Activated T-cell treated with anti-CD3 and anti-CD28 coated beads for 1 hour (primary cell): ENCODE measurements at places on chromosomes 1 and 21.

GRCh38 chr1:103266036-103266435, 157.7 kb upstream of the COL11A1 start:
- DNase-seq: no peak

- DNase-seq: no peak
Measured at GRCh38 chr1:148383966-148384365, 99.1 kb downstream of the PPIAL4G start.

DNA sequence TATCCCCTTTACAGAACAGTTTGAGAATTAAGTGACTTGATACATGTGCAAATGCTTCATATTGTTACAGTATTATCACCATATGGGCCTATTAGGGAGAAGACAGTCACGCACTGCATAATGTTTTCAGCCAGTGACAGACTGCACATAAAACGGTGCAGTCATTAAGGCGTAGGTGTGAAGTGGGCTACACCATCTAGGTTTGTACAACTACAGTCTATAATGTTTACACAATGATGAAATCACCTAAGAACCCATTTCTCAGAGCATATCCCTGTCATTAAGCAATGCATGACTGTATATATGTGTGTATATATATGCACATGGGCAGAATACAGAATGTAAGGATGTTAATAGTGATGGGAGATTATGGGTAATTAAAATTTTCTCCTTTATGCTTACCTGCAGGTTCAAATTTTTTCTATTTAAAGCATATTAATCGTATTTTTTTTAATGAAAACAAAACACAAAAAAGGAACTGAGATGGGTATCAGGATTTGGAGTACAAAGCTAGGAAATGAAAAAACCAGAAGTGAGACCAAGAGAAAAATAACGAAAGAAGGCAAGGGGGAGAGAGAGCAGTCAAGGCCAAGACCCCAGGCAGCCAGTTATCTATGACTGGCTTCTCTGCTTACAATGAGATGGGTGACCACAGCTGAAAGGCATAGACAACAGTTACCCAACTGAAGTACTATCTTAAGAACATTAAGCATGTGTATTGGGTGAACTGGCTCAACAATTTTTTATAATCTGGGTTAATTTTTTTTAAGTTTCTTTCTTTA, 122.9 kb upstream of the DAB1 start:
- DNase-seq: no peak

GRCh38 chr1:186899577-186899976, 70.8 kb downstream of the PLA2G4A start:
- DNase-seq: no peak

DNA sequence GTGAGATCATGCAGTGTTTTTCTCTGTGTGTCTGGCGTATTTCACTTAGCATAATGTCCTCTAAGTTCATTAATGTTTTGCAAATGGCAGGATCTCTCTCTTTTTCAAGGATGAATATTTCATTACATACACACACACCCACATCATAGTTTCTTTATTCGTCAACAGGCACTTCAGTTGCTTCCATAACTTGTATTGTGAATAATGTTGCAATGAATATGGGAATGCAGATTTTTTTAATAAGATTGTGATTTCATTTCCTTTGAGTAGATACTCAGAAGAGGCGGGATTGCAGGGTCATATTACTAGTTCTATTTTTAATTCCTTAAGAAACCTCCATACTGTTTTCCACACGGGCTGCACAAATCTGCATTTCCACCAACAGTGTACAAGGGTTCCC, 134.0 kb downstream of the CLEC20A start:
- no peak for DNase-seq

- DNase-seq: no peak
Measured at GRCh38 chr1:169692756-169693460, 18.5 kb downstream of the SELL start.

DNA sequence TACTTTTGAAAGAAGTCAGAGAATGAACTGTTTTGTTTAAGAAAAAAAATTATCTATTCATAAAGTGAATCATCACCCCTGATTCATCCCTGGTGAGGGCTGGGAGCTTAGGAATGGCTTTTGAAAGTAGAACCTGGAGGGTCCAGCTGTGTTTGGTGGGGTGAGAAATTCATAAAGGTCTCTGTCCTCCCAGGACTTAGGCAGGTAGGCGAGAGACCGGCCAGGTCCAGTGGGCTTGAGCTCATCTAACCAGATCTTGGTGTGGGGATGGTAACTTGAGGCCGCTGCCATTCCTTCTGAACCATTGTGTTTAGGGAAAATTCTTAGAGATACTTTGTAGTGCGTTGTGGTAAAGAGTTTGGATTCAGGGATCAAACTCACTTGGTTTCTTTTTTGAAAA, 156.8 kb upstream of the TNR start:
- DNase-seq: no peak

GRCh38 chr1:6158181-6158580, 21.9 kb downstream of the CHD5 start:
- no peak for DNase-seq
